ENCODE measurements at places on chromosomes 7 and 10.

GRCh38 chr10:117398029-117398428 lies 22.8 kb upstream of the PDZD8 start:
- no peak for DNase-seq

DNA sequence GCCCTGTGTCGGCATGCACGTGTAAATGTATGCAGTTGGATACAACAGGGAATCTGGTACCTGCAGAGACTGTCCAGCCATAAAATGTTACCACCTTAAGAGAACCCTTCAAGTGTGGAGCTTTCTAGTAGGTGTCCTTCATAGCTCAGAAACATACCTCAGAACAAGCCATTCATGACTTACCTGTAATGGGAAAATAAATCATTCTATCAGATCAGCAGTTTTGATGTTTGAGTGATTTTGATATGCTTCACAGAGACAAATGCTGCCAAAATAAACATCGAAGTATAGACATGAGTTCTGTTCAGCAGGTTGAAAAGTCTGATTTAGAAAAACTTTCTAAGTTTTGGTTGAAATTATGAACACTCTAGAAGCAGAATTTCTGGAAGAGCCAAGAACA lies 33.5 kb upstream of the UMAD1 start:
- DNase-seq: no peak

DNA sequence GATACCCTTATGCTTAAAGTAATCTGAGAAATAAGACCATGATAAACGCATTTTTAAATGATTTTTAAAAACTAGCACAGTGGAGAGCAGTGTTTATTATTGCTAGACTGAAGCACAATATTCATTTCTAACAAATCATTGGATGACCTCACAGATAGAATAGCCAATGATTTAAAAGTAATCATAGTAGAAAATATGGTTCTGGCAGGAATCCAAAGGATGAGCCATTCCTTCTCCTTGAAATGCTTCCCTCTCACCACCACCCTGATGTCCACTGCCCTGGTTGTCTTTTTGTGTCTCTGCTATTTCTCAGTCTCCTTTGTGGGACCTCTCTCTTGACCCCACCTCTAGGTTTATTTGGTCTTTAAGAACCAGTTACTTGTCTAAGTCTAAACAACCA lies 64.9 kb downstream of the PRKG1 start:
- no peak for DNase-seq

GRCh38 chr7:15504351-15504750 lies 57.5 kb downstream of the AGMO start:
- no peak for DNase-seq

- no peak for DNase-seq
These were observed 315.3 kb downstream of the LHFPL3 start for GRCh38 chr7:104643587-104644217.

DNA sequence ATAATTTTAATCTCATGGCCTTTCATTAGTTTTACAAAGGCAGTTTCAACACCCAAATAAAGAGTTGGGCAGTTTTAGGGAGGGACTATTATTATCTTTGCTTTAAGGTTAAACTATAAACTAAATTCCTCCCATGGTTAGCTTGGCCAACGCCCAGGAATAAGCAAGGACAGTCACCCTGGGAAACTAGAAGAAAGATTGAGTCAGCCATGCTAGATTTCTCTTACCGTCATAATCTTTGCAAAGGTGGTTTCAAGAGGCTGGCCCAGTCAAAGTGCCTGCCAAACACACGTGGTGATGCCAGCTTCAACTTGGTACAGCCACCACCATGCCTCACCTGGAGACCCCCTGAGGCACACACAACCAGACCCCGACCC lies 317.4 kb upstream of the SP8 start:
- no peak for DNase-seq

DNA sequence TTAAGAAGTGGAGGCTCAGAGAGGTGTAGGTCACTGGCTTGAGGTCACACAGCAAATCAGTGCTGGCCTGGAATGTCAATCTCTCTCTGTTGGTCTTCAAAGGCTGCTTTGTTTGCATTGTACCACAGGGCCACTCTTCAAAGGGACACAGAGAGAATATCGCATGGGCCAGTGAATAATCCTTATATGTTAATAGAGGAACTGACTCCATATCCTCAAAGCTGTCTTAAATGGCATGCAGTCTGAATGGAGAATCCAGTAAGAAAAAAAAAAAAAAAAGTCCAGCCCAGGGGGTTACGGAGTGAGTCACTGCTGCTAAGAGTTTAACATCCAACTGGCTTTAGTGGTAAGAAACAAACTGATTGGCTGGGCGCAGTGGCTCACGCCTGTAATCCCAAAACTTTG lies 54.1 kb downstream of the NRAP start:
- DNase-seq: no peak

- no peak for DNase-seq
These were observed 451.7 kb upstream of the TEX47 start for GRCh38 chr7:89247207-89247606.

DNA sequence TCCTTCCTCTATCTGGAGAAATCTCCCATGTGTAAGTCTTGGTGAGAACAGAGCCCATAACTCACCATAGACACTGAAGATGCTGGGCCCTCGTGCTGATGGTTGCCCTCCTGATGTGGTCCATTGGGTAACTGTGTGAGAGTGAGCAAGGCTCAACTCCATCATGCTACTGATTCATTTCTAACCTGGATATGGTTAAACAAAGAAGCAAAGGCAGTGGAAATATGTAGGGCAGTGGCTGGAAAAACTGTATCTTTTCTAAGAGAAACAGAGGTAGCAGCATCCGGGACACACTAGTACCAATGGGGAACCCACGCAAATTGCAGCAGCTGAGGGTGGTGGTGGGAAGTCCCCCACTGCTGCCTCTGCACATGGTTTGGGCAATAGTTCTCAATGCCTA lies 221.7 kb downstream of the KLF6 start:
- DNase-seq: no peak

DNA sequence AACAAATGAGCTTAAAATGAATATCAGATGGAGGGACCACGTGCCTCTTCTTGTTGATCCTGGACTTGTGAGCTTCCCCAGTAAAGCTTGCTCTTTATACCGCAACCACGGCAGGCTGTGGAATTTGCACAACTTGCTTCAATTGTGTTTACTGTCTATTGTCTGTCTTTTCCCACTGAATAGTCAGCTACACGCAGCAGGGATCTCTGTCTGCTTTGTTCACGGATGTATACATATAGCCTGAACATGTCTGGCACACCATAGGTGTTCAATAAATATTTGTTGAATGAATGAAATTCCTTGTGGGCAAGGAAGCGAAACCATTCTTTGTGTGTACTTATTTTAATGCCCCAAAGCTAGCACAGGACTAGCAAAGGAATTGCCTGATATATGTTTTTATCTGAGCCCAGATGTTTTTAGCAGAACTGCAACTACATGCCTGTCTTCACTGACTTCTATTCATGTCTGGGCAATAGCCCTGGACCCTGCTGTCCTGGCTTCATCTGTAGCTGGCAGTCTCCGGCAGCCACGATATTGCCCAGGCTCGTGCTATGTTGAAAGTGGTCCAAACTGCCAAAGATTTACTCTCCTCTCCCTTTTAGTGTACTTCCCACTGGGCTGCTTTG lies 29.9 kb upstream of the IFRD1 start:
- DNase-seq: no peak

DNA sequence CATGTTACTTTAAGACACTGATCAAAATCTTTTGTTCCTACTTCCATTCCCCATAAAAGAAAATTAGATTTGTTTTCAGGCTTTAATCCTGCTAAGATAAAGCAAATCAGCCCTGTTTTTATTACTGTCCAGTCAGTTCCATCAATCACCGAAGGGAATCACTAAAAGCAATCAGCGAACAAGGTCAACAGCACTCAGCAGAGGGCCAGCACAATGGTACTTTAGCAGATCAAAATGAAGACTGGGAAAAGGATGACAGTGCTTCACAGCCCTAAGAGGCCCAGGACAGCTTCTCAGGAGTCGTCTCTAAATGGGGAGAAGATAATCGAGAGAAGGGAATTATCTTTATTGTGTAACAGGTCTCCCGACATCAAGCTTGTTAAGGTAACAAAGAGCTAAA lies 32.7 kb downstream of the SEM1 start:
- no peak for DNase-seq

GRCh38 chr7:118217210-118217619 lies 7.3 kb upstream of the ANKRD7 start:
- DNase-seq: no peak

DNA sequence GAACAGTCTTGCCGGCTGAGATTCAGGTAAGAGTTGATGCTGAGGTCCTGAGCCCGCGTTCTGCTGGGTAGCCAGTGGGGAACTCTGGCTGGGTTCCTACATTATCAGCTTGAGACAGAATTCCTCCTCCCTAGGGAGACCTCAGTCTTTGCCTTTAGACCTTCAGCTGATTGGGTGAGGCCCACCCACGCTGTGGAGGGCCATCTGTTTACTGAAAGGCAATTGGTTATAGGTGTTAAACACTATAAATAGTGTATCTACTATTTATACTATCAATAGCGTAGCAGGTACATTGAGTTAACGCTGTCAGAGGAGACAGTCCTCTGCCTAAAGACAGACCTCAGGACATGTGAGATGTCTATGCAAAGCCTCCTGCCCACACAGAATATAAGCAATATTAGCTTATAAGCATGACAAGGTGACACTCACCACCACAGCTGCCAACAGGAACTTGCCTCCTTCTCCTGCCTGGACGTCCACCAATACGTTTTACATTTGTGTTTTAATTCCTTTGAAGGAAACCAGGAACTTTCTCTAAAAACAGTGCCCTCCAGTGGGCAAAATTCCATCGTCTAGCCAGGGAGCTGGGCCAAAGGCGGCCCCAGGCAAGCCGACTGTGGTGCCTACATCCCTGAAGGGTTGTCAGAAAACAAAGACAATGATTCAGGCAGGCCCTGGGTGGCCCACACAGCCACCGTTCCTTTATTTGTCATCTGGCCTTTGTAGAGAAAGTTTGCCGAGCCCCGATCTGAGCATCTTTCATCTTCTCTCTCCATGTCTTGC lies 58.8 kb downstream of the INSIG1 start:
- DNase-seq: no peak

DNA sequence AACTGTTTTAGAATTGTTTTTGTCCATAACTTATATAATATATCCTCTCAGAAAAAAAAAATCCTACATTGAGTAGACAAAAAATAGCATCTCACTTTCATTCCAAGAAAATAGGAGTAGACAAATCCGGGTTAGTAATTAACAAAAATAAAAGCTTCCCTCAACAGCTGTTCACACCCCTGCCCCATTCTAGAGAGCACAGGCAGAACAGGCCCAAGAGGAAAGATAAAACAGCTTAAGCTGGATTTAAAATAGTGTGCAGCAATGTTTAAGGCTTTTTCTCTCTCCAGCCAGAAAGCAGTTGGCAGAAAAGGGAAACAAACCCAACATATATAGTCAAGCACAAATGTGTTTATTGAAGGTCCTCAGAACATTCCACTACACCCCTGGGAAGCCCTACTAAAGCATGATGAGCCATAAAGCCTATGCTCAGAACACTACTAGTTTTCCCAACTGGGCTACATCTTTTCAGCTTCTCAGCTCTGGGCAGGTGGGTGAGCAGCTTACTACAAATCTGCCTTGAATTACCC lies 189.9 kb downstream of the MTERF1 start:
- no peak for DNase-seq

- DNase-seq: no peak
These were observed 173.4 kb downstream of the LRRN3 start for GRCh38 chr7:111264111-111264868.

DNA sequence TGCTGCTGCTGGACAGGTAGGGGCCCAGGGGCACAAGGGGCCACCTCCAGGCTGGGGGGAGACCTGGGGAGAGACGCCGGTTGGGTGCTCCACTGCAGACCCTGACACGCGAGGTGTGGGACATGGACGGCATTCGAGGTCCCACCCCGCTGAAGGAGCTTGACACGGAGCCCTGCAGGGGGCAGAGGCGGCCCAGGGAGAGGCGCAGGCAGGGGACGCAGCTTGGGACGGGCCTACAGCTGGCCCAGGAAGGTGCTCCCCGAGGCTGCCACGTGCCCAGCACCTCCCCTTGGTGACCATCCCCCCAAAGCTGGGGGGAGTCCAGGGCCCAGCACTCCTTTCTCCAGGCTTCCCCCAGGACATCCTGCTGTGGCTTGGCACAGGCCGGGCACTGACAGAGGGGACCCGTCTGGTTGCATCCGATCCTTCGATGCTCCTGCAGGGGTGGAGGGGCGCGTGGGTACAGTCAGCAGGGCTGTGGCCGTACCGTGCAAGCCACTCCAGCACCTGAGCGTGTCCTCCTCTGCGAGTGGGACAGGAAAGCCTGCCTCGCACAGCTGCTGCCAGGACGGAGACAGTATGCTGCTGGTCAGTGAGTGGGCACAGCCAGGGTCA lies 174.4 kb downstream of the ELFN1 start:
- no peak for DNase-seq

DNA sequence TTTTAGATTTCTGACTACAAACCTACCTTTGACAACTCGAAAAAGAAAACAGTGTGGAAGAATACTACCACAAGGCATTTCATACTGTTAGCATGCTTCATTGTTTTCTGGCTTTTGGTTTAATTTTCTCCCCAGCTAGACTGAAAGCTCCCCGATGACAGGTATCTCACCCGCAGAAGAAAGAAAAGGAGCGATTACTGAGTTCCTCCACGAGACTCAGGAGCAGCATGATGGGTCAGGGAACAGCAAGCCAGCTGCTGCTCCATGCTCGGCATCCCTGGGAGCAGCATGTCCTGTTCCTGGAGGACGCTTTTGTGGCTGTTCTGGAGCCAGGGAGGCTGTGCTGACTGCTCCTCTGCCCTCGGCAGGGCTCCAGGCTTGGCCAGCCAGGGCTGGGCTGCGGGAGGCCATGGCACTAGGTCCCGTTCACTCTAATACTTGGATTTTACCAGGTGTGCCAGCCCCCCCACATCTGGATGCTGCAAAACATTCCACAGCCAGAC lies 133.4 kb downstream of the PRKAG2 start:
- no peak for DNase-seq

DNA sequence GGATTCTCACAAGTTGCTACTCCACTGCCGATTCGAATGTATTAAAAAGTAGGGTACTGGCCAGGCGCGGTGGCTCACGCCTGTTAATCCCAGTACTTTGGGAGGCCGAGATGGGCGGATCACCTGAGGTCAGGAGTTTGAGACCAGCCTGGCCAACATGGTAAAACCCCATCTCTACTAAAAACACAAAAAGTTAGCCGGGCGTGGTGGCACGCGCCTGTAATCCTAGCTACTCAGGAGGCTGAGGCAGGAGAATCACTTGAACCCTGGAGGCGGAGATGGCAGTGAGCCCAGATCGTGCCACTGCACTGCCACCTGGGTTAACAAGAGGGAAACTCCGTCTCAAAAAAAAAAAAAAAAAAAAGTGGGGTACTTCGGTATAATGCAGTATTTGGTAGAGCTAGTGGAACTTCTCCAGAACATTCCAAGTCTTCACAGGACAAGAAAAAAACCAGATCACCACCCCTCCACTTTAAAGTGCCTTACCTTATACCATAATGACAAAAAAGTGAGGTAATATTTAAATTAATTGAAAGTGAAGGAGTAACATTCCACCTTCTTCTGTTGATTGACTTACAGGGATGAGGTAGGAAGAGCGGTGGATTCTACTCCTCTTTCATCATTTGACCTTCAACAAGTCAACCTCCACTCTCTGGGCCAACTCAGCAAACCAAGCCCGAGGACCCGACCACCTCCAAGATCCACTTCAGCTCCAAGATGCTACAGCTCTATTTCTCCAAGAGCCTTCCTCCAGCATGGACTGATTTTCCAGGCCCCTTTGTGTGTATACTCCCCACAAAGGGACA lies 2.0 kb downstream of the BAZ1B start:
- no peak for DNase-seq

All from T1000 (cell line).